ENCODE measurements at places on chromosomes 1 and 21.

DNA sequence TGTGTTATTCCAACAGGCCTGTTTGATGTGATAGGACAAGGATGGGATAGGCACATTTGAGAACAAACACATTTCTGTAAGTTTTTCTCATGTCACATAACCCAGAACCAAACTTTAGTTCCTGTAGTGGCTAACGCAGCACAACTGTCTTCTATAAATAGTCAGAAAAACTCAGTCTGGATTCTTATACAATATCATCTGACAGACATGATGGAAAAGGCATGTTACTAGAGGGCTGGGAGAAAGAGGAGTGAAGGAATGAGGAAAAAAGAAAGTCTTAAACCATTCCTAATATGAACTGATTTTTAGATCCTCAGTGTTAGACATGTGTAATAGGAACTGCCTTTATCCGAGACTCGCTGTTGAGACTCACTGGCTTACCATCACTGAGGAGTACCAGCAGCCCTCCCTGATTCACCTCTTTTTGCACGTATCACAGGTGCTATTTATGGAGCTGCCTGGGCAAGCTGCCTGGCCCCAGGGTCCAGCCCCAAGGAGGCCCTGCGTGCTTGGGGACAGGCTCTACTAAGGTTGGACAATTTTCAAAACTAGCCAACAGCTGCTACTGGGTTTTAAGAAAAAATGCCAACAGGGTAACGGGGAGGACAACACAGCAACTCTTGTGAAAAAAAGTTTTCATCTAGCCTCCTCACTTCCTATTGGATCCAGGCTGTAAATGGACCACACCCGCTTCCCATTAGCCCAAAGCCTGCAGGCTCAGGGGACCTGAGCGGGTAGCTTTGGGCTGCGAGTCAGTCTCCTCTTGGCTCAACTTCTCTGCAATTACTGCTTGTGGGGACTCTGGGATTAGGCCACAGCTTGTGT, 30.7 kb upstream of the SERBP1 start:
- no peak for DNase-seq

DNA sequence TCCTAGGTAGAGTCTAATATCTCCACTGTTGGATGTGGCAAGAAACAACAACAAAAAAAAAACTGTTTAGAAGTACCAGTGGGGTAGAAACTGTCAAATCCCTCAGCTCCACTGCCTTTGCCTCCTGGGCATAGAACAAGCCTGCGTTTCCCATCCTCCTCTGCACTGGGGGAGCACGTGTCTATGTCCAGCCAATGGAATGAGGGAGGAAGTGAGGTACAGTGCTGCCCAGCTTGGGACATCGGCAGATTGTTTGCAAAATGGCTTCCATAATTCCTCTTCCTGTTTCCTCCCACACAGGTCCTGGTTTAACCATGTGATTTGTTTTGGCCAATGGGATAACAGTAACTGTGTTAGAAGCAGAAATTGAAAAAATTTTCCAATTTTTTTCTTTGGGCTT, 39.1 kb downstream of the PSMG1 start:
- DNase-seq: no peak

DNA sequence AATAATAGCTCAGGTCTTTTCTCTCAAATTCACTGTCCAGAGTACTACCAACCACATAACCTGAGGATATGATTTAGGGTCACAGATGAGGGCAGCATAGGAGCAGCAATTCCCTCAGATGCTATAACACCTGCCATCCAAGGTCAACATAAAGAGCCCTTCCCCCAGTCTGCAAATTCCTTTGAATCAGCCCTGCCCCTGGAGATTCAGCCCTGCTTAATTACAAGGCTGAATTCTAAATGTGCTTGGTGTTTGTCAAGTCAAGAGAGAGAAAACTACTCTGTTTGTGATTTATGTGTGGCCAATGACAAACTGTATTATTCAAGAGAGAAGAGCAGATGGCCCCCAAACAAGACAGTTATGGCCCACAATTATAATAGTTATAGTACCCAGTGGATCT, 195.7 kb upstream of the ADGRL2 start:
- no peak for DNase-seq

GRCh38 chr21:30714946-30715345, 3.6 kb downstream of the KRTAP21-3 start:
- DNase-seq: no peak

All from cardiac fibroblast (primary cell).